ENCODE measurements at places on chromosomes 12 and 14.

GRCh38 chr12:39178837-39179236 lies 264.1 kb downstream of the KIF21A start:
- DNase-seq: no peak

DNA sequence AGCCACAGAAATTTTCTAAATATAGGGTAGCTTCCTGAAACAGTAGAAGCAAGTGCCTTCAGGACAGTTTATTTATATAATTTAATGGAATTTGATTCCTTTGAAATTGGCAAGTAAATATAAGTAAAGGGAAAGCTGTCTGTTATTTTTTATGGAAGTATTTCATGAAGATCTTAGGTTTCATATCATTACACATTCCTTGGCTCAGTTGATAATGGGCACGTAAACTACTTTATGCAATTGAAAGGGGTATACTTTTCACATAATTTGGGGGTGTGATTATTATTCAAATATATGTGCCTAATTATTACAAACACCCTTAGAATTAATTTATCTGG lies 71.1 kb upstream of the RAP1B start:
- DNase-seq: no peak

DNA sequence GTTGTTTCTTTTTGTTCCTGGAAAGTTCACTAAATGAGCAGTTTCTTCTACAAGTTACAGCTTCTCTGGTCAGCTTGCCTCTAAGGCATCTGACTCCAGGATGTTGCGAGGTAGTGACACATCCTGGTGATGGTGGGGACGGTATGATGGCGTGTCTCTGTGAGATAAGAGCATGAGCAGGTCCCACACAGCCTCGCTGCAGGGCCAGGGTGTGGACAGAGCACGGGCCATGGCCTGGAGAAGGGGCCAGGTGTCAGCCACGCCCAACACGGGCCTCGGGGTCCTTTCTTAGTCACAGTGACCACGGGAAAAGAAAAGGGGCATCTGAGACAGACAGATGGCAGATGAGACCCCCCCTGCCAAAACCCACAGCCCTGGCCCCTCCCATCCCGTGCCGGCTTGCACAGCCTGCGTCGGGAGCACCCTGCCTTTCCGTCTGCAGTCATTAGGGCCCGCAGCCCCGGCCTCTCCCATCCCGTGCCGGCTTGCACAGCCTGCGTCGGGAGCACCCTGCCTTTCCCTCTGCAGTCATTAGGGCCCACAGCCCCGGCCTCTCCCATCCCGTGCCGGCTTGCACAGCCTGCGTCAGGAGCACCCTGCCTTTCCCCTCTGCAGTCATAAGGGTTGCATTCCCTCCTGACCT lies 79.3 kb upstream of the DYNC1H1 start:
- no peak for DNase-seq

- DNase-seq: no peak
Observed at GRCh38 chr14:52044791-52045522, 23.9 kb downstream of the NID2 start.

DNA sequence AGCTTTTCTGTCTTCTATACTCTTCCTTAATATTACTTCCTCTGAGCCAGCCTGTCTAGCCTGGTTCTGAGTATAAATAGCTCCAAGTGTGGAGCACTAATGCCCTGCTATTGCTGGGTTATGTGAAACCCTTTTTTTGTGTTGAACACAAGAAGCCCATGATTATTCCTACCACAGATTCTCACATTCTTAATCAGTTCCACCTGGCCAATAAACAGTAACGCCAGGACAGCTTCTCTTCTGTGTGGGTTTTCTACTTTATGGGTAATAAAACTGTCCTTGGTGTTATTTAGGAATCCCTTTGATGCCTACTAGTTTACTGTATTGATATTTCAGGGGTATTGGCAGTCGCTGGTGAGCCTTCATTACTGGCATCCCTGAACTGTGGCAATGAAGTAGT lies 48.9 kb upstream of the LRIG3 start:
- DNase-seq: no peak

GRCh38 chr12:67697443-67697842 lies 48.9 kb downstream of the DYRK2 start:
- no peak for DNase-seq

- DNase-seq: no peak
Observed at GRCh38 chr12:119902084-119902509, 25.0 kb upstream of the CIT start.

- DNase-seq: no peak
Observed at GRCh38 chr14:90239139-90239538, 17.2 kb upstream of the PSMC1 start.

GRCh38 chr12:66683073-66683472 lies 4.2 kb upstream of the GRIP1 start:
- DNase-seq: no peak

DNA sequence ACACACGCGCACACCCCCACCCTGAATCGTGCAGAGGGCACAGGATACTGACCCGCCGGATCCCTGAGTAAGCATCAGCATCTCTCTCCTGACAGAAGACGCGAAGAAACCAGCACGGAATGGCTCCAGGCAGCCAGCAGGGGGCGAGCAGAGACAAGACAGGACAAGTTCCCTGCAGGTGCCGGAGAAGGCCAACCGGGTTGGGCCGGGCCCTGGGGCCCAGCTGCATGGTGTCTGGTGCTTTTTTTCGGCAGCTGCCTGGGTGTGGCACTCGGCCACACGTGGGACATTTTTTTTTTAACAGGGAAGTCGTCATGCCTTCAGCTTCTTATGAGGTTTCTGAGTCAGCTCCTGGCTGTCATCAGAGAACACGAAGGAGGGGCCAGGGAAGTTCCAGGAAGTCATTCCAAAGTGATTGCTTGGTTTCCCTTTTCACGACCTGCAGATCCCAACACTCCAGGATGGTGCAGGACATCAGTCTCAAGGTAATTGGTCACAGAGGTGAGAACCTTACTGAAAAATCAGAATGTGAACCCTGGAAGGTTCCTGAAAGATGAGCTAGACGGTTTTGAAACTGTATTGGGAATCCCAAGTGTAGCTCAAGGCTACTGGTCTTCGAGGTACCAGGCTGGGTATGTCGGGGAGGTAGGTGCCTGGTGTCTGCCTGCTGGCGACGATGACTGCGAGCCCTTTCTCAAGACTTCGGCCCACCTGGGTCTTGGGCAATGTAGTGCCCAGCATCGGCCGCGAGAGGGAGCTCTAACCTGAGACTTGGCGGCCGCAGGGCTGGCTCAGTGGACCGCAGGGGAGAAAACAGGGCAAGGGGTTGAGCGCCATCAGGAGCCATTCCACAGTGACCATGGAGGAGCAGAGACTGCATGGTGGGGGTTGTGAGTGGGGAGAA lies 190.8 kb upstream of the PRMT8 start:
- DNase-seq: peak; percentile 75

DNA sequence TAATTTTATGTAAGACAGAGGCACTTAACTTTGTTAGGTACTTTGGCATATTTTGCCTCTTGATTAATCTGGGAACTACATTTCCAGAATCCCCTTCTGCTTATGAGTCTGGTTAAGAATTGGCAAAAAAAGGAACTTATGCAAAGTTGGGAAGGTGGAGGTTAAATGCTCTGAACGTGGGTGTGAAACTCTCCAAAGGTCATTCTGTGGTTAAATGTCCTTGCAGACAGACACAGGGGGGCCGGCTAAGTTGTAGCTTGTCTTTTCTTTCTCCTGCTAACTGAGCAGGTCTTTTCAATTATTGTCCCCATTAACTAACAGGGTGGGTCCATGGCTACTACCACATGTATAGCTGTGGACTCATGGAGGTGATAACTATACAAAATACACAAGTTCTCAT lies 248.6 kb upstream of the NOVA1 start:
- DNase-seq: no peak

- DNase-seq: no peak
Observed at GRCh38 chr12:39986674-39987073, 119.2 kb downstream of the SLC2A13 start.

DNA sequence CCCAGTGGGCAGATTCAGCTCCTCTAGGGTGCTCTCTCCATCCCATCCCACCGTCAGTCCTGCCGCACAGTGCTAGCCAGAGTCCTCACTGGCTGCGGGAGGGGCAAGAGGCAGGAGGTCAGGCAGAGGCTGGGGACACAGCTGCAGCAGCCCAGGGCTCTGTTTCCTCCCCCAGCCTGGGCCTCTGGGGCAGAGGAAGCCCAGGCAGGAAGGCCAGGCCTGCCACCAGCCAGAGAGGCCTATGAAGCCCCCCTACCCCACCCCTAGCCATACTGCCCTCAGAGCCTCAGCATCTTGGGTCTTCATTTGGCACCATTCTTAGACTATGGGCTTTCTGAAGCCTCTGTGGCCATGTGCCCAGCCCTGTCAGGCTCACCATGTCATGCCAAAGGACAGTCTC lies 3.4 kb downstream of the ACVRL1 start:
- no peak for DNase-seq

Measured in forelimb muscle (tissue), 1 donor.